Caco-2 (cell line): ENCODE measurements at places on chromosomes 2 and 18.

DNA sequence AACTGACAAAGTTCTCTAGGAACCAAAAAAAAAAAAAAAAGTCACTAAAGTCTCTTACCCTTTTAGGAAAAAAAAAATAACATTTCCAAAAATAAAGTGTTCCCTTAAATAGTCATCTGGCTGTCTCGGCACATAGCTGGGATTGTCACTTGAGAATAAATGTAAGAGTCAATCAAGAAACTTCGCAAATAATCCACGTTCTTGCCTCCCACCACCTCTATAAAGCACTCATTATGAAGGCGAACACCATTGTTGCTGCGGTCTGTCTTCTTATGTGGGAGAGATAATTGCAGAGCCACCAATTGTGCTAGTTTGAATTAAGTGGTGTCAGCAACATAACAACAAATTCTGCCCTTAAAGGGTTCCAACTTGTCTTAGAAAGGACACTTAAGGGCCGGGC, 163.7 kb downstream of the FBXO15 start:
- H3K4me3 ChIP-seq = no peak overlapping the region
- DNase-seq = no peak
- H3K27me3 ChIP-seq = no peaks in the 10 kb centered on the region
- H3K27ac ChIP-seq = no peak overlapping the region
- no peaks in the 10 kb centered on the region for H3K4me1 ChIP-seq
- H3K36me3 ChIP-seq = no peaks in the 10 kb centered on the region

DNA sequence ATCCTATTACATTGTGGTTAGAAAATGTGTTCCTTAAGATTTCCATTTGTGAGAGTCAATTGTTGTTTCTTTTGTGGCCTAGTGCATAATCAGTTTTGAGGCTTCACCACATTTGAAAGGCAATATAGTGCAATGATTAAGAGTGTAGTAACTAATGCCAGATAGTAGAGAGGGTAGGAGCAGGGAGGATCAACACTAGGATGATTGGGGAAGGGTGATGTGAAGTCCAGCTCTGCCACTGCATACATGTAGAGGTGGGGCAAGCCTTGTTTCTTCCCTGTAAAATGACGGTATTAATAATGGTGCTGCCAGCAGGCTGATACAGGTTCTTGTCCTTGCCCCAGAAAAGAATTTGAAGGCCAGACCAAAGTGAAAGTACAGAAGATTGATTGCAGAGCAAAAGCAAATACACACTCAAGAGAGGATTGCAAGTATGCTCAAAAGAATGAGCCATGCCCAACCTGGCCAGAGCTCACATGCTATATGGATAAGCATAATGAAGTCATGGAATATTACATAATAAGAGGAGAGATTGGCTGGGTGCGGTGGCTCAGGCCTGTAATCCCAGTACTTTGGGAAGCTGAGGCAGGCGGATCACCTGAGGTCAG, 8.0 kb downstream of the SP100 start:
- no peaks in the 10 kb centered on the region for H3K27me3 ChIP-seq
- H3K4me3 ChIP-seq = no peak overlapping the region

DNA sequence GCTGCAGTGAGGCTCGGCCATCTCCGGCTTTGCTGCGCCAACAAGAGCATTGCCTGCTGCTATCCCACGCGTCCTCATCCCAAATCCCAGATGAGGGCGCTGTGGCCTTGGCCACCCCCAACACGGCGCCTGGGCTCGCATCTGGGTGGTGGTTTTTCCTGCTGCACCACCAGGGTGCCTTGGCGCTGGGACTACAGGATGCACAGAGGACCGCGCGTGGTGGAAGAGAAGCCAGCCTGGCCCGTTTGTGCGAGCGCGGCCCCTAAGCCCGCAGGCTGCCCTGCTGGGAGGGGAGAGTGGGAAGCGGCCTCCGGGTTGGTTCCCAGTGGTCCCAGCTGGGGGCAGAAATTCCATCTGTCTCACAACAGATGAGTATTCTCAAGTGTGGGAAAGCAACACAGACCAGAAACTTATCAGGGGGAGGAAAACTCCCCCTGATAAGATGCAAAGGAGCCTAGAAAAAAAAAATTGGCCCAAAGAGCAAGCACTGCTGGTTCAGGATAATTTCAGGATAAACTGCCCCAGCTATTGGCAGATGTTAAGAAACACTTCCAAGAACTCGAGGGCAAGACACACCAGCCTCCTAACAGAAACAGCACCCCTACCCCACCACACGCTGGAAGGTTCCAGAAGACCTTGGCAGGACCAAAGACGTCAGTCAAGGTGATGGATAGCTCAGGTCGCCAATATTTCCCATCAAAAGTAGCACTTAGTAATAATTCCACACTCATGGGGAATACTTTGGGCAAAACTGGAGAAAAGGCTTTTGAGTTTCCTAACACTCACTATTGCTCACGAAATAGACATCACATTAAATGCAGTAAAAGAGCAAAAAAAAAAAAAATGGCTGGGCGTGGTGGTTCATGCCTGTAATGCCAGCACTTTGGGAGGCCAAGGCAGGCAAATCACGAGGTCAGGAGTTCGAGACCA, 152.1 kb downstream of the PXDN start:
- no peaks in the 10 kb centered on the region for H3K27me3 ChIP-seq
- no peak overlapping the region for H3K4me3 ChIP-seq
- peak; percentile 34 for DNase-seq
- H3K36me3 ChIP-seq = no peaks in the 10 kb centered on the region
- no peaks in the 10 kb centered on the region for H3K4me1 ChIP-seq
- no peak overlapping the region for H3K27ac ChIP-seq

- no peak for DNase-seq
- H3K36me3 ChIP-seq = no peaks in the 10 kb centered on the region
- no peak overlapping the region for H3K27ac ChIP-seq
- H3K27me3 ChIP-seq = no peaks in the 10 kb centered on the region
- peaks cover 6% of the 10 kb centered on the region; the same call in 1 of the 2 replicates for H3K4me1 ChIP-seq
- H3K4me3 ChIP-seq = no peak overlapping the region
Observed at GRCh38 chr18:45379903-45380302, 235.4 kb upstream of the SLC14A2 start.

GRCh38 chr18:12474146-12474545, 66.4 kb downstream of the PRELID3A start:
- H3K27me3 ChIP-seq = no peaks in the 10 kb centered on the region
- no peaks in the 10 kb centered on the region for H3K36me3 ChIP-seq
- no peak for DNase-seq
- H3K4me3 ChIP-seq = no peak overlapping the region

DNA sequence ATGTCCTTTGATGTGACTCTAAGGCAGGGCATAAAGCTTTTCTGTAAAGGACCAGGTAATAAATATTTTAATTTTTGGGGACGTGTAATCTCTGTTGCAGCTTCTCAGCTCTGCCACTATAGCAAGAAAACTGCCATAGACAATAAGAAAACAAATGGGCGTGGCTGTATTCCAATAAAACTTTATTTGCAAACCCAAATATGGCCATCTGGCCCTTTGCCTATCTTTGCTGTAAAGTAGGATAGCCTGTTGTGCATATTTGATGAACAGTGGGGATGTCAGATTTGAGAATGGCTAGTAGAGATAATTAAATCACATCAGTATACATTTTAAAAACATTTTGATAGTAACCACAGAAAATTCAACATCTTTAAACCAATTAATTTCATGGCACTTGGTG, 95.6 kb upstream of the NOSTRIN start:
- no peaks in the 10 kb centered on the region for H3K36me3 ChIP-seq
- H3K27me3 ChIP-seq = no peaks in the 10 kb centered on the region
- H3K4me1 ChIP-seq = peaks cover 38% of the 10 kb centered on the region
- no peak for DNase-seq
- no peak overlapping the region for H3K27ac ChIP-seq
- no peak overlapping the region for H3K4me3 ChIP-seq

- no peak overlapping the region for H3K27ac ChIP-seq
- H3K4me1 ChIP-seq = no peaks in the 10 kb centered on the region
- DNase-seq = no peak
Observed at GRCh38 chr18:50039746-50040145, 155.2 kb downstream of the MYO5B start.

DNA sequence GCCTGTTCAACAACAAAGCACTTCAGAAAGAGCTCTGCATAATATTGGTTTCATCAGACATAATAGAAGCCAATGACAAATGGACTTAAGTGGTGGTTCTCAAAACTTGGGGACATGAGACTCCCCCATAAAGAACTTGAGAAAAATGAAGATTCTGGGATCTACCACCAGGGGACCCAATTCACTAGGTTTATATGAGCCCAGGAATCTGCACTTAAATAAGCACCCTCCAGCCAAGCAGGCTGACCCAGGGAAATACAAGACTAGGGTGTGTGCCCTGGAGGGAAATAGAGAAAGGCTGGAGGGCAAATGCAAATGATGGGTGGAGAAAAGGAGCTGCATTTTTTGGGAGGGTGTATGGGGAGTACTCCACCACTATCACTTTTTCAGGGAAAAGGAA, 52.5 kb downstream of the SATB2 start:
- H3K4me3 ChIP-seq = no peak overlapping the region
- H3K4me1 ChIP-seq = no peaks in the 10 kb centered on the region
- no peaks in the 10 kb centered on the region for H3K36me3 ChIP-seq

GRCh38 chr18:69844656-69845055, 103.0 kb downstream of the CD226 start:
- no peak overlapping the region for H3K27ac ChIP-seq
- no peaks in the 10 kb centered on the region for H3K36me3 ChIP-seq
- no peak for DNase-seq
- H3K27me3 ChIP-seq = no peaks in the 10 kb centered on the region
- no peaks in the 10 kb centered on the region for H3K4me1 ChIP-seq
- H3K4me3 ChIP-seq = no peak overlapping the region

- H3K27me3 ChIP-seq = no peaks in the 10 kb centered on the region
- DNase-seq = no peak
- H3K4me3 ChIP-seq = no peak overlapping the region
- H3K36me3 ChIP-seq = no peaks in the 10 kb centered on the region
- no peaks in the 10 kb centered on the region; the same call in 1 of the 2 replicates for H3K4me1 ChIP-seq
- H3K27ac ChIP-seq = no peak overlapping the region
Observed at GRCh38 chr2:147488472-147488871, 356.4 kb upstream of the ACVR2A start.

GRCh38 chr2:158034198-158034866, 67.3 kb upstream of the UPP2 start:
- no peaks in the 10 kb centered on the region for H3K4me1 ChIP-seq
- DNase-seq = peak; percentile 75
- no peaks in the 10 kb centered on the region for H3K36me3 ChIP-seq
- no peak overlapping the region for H3K4me3 ChIP-seq
- H3K27me3 ChIP-seq = no peaks in the 10 kb centered on the region
